ENCODE measurements at places on chromosomes 1 and 21.

- no peak for DNase-seq
These were observed 98.2 kb downstream of the PCBP3 start for GRCh38 chr21:45741691-45742090.

- DNase-seq: no peak
These were observed 49.4 kb downstream of the EDEM3 start for GRCh38 chr1:184705271-184705670.

GRCh38 chr1:93076268-93076667 is 2.8 kb upstream of the MTF2 start:
- peak; percentile 24 for DNase-seq

- peak; percentile 84 for DNase-seq
These were observed 161.5 kb downstream of the DNM3 start for GRCh38 chr1:172002725-172003345.

DNA sequence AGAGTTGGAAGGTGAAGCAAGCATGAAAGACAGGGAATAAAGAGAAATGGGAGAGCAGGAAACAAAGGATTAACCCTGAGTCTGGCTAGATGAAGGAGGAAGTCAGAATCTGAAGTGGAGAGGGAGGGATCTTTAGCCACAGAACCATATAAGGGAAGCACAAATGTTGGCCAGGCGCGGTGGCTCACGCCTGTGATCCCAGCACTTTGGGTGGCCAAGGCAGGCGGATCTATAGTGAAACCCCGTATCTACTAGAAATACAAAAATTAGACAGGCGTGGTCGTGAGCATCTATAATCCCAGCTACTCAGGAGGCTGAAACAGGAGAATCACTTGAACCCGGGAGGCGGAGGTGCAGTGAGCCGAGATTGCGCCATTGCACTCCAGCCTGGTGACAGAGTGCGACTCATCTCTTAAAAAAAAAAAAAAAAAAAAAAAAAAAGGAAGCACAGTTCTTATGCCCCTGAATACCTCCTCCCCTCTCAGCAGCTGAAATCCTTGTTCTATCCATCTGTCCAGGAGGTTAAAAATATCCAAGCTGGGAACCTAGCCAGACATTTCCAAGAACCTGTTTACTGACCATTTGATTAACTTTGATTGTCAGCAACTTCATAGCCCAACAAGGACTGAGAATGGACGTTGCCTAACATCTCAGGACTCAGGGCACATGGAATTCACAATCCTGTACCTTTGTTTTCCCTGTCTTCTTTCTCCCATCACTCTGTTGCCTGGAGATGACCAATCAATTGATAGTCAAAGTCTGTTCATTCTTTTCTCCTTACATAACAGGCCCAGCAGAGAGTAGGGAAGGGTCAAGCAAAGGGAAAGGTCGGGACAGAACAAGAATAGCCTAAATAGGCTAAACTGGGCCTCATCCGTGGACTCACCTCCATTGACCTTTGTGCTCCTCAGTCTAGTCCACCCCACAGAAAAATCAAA is 10.6 kb downstream of the TXNIP start:
- peak; percentile 91 for DNase-seq

DNA sequence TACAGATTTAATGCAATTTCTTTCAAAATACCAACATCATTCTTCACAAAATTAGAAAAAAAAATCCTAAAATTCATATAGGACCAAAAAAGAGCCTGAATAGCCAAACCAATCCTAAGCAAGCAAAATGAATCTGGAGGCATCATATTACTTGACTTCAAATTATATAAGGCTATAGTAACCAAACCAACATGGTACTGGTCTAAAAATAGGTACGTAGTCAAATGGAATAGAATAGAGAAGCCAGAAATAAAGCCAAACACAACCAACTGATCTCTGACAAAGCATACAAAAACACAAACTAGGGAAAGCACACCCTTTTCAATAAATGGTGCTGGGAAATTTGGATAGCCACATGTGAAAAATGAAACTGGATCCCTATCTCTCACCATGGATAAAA is 112.3 kb upstream of the TSPAN2 start:
- DNase-seq: no peak

GRCh38 chr21:14071902-14072734 is 138.6 kb downstream of the LIPI start:
- no peak for DNase-seq

GRCh38 chr1:34500451-34500850 is 254.4 kb upstream of the GJB5 start:
- peak; percentile 28 for DNase-seq

DNA sequence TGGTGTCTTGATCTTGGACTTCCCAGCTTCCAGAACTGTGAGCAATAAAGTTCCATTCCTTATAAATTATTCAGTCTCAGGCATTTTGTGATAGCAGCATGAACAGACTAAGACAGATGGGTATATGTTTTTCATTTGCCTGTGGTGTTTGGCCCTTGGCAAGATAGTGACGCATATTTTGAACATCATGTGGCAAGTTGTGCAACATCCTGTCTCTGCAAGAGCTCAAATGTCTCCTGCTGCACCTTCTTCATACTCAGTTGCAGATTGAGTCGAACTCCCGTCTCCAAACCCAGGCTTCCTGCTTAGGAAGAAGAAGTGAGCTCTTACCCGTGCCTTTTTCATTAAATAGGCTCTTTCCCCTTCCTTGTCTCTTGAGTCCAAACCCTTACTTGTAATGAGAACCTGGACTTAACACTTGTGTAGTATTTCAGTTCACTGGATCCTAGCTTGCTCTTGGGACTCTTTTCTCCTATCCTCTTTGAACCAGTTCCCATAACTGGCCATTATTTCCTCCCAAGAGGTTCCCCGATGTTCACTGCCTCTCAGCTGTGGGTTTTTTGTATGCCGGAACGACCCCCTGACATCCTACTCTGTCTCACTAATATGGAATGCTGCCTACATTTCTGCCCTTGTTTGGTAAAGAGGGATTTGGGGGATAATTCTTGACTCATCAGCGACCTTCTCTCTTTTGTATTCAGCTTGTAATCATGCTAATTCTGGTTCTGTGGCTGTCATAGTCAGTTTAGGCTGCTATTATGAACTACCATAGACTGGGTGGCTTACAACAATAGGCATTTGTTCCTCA is 125.0 kb upstream of the KCNK2 start:
- peak; percentile 31 for DNase-seq

GRCh38 chr1:87688136-87688535 is 359.5 kb downstream of the LMO4 start:
- no peak for DNase-seq
